ENCODE measurements at places on chromosomes 2 and 18.
A peak's percentile ranks its signal among the peaks of the same experiment; 100 is the strongest.

DNA sequence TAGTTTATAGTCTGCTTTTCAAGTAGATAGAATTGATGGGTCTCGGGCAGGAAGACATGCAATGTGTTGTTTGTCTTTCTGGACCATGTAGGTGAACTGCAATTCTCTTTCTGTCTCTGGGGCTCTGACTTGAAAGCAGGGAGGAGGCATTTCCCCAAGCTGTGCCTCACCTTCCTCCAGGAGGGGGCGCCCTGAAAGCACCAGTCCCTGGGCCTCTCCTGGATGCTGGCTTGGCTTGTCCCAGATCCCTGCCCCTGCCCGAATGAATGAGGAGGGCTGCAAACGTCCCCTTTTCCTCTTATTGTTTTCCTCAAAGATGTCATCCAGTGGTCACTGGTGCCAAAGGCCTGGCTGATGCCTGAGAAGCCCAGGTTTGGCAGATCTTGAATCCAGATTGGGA lies 270.6 kb downstream of the CELF4 start:
- DNase-seq = peak; percentile 84

- no peak for DNase-seq
Observed at GRCh38 chr2:1891971-1892486, 147.7 kb upstream of the PXDN start.

- DNase-seq = no peak
Observed at GRCh38 chr18:59015531-59016152, 124.0 kb upstream of the SEC11C start.

DNA sequence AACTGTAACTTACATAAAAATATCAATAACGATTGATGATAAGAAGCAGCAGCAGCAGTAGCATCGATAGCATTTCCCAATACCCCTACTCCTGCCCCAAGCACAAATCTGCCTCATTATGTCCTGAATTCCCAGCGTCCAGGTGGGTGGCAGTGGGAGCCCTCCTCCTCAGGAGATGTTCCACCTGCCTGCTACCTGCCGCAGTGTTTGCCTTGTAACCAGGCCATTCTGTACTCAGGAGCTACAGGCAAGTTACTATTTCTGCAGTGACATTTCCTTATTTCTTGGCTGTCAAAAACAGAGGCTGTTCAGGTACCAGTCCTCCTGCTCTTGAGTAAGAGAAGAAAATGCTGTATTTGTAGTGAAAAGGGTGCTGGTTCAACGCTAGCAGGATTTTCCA lies 236.4 kb downstream of the CNTNAP5 start:
- DNase-seq = no peak

- DNase-seq = no peak
Observed at GRCh38 chr2:205883965-205884364, 201.7 kb downstream of the NRP2 start.

GRCh38 chr18:23626451-23627279 lies 36.0 kb downstream of the ANKRD29 start:
- DNase-seq = no peak

DNA sequence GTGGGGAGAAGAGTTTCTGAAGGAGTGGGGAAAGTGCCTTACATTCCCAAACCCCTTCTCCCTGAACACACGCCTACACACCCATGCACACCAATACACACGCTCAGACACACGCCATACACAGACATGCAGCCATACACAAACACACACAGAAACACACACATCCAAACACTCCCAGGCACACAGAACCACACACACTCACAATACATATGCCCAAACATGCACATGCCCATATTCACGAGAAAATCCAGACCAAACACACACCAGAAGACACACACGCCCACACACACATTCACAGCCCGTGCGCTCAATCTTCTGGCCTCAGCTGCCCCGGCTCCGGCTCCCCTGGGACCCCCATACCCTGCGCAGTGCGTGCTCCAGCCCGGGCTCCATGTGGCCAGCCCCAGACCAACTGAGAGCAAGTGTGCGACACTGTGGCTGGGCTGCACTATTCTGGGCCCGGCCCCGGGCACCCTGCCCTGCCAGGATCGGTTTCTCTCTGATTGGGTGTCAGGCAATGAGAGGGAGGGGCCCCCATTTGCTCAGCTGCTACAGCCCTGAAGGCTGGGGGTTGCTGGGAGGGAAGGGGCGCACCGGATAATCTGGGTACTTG lies at the start of gene PRKAG3:
Gene PRKAG3, minus strand, starts transcription at position 426 of the 613 bp plus-strand sequence.
- no peak for DNase-seq

DNA sequence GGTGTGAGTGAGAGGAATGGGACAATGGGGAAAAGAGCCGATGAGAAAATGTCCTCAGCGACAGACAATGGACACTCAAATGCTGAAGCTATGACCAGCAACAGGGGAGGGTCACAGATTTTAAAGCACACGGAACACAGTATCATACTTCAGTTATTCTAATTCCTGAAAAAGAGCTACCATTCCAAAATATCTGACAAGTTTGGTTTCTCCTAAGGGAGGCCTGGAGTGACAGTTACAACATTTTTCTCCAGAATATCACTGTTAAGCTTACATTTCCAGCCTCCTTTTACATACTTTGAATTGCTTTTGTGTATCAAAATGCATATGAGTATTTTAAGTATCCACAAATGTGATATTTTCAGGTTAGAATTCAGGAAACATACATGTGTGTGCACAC lies 321.6 kb upstream of the THUMPD2 start:
- DNase-seq = no peak

GRCh38 chr2:64605026-64605471 lies 48.7 kb downstream of the SERTAD2 start:
- no peak for DNase-seq

DNA sequence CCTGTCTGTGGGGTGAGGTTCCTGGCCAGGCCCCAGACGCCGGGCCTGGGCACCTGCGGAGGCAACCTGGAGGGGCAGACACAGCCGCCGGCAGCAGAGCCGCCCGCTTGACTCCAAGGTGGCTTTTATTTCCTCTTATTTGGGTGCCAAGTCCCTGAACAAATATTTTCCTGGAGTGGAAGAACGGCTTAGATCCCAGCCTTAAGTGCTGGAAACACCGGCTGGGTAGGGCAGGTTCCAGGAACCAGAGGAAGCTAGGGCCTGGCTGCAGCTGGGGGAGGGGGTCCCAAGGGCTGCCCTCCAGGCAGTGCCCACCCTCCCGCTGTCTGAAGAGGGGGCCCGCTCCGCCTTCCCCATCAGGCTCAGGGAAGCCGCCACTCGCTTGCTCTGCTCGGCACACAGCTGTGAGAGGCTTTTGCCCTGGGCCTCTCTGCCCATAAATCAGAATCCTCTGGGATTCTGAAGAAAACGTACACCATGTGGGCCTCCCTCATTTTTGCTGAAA lies 28.2 kb downstream of the SDC1 start:
- DNase-seq = no peak

- DNase-seq = no peak
Observed at GRCh38 chr2:196635156-196635555, 4.4 kb upstream of the CCDC150 start.

- DNase-seq = no peak
Observed at GRCh38 chr2:27076323-27076722, 2.1 kb upstream of the EMILIN1 start.

DNA sequence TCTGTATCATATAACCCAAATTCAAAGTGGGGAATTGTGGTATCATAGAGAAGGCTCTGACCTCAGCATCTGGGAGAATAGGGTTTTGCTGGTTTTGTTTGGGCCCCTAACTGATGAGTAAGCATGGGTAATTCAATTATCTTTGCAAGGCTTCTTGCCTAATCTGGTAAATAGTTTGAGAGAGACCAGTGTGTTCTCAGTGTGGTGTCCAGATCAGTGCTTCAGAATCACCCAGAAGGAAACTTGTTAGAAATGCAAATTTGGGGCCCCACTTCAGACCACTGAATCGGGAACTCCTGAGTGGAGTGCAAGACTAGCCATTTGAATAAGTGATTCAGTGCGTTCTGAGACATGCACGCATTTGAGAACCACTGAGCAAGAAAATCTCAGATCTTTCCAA lies 282.7 kb downstream of the EPHA4 start:
- DNase-seq = no peak

- peak; percentile 87 for DNase-seq
Observed at GRCh38 chr2:62293490-62294271, 97.8 kb downstream of the B3GNT2 start.

DNA sequence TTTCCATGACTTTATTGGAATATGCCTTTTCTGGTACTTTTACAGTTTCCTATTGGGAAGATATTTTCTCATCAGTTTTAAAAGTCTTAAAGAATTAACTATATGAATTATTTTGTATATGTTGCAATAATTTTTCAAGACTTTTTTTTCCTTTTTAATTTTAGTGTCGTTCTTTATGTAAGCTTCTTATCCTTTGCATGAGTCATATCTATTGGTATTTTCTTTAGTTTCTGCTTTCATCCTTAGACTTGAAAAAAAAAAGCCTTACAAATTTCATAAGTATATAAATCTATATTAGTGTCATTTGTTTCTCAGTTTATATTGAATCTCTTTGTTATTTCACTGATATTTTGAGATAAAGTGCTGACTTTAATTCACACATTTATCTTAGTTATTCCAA lies 94.9 kb downstream of the DSEL start:
- DNase-seq = no peak

DNA sequence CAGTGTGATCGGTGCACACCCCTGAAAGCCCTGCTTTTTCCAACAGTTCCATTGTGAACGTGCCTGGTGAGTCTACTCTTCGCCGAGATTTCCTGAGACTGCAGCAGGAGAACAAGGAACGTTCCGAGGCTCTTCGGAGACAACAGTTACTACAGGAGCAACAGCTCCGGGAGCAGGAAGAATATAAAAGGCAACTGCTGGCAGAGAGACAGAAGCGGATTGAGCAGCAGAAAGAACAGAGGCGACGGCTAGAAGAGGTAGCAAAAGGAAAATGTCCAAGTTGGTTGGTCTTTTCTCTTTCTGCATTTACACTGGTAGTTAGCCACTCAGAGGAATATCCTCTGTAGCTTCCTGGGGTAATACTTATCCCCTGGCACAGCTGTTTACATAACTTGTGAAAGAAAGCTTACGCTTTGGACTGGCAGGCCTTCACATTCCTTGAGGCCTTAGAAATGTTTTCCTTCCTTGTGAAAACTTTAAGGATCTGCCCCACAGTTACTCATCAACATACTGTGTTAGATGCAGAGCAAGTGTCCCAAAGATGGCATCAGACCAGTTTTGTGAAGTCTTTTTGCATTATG lies 146.6 kb downstream of the MAP4K4 start:
- DNase-seq = no peak

DNA sequence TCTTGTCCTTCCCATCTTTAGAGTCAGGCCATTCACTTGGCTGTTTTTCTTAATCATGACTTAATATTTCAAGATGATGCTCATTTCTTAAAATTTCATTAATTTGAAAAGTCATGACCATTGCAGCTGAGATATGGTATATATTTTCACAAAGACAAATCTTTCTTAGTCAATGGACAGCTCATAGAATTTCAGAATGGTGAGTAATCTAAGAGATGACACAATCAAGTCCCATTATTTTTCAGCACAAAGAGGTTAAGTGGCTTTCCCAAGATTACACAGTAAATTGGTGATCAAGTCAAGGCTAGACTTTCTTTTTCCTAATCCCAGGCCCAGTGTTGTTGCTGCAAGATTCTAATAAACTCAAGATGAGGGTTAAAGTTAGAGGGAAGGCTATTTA lies 34.4 kb upstream of the NT5C1B start:
- no peak for DNase-seq

- peak; percentile 24 for DNase-seq
Observed at GRCh38 chr2:239663364-239663924, 262.6 kb upstream of the HDAC4 start.

DNA sequence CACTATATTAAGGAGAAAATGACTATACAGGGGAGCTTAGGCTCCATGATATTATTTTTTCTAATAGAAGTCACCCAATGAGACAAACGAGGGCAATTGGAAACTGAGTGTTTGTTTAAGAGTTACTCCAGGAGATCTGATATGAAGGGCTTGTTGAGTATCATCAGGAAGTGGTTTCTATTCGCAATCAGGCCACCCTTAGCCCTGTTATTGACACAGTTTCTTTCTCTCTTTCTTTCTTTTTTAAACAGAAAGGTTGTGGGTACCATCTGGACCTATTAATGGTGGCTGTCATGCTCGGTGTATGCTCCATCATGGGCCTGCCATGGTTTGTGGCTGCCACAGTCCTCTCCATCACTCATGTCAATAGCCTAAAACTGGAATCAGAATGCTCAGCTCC lies 117.3 kb downstream of the DPP4 start:
- no peak for DNase-seq

DNA sequence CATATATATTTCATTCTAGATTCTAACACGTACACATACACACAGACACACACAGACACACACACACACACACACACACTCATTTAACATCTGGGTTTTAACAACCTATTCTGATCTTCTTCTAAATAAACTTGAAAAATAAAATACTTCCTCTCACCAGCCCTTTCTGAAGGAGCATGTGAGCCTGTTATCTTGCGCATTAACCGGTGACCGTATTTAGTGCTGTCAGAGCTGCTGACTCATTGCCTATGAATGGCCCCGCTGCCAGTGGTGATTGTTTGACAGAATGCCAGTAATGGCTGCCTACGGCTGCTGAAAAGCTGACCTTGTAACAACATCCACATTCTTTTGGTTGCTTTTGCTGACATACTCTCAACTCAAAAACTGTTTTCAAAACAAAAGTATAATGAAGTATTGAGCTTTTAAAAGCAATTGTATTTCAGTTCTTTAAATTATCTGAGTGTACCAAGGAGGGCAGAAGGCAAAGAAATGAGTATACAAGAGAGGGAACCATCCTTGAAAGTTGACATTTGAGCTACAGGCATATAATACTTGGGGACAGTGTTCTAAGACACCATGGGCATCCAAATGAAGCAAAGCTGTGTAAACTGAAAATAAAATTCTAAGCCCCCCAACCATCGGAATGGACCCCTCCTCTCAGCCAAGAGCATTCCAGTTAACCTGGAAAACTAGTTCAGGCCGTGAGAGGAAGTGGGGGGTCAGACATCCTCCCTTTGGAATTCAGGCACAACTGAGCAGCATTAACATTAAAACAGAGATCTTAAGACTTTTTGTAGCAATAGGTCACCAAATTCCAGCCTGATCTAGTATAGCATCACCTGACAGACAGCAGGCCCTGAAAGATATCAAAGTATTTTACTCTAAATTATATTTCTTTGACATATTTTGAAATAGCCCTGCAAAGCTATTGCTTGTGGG lies 50.2 kb upstream of the DTNA start:
- DNase-seq = peak; percentile 57

GRCh38 chr2:54207666-54208195 lies 48.3 kb downstream of the TSPYL6 start:
- DNase-seq = no peak

GRCh38 chr2:85878719-85879370 lies 9.9 kb downstream of the ST3GAL5 start:
- DNase-seq = no peak

DNA sequence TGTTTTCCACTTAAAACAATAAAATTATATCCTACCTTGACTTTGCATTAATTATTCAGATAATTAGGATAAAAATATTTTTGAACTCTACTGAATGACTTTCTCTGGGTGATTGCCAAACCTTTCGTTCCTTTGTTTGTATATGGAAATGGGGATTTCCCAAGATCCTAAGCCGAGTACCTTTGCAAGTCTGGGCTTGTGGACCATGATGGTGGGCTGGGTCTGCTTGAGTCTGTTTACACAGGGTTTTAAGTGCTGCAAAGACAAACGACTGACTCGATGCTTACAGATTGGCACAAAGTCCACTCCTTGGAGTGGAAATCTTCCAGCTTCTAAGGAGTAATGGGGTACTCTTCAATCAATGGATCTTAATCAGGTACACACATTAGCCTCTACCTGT lies 659.5 kb downstream of the TSN start:
- no peak for DNase-seq
